ENCODE measurements at places on chromosomes 6 and 20.
A peak's percentile ranks its signal among the peaks of the same experiment; 100 is the strongest.

GRCh38 chr6:105620878-105621277 lies 218.0 kb upstream of the PREP start:
- no peak for DNase-seq

DNA sequence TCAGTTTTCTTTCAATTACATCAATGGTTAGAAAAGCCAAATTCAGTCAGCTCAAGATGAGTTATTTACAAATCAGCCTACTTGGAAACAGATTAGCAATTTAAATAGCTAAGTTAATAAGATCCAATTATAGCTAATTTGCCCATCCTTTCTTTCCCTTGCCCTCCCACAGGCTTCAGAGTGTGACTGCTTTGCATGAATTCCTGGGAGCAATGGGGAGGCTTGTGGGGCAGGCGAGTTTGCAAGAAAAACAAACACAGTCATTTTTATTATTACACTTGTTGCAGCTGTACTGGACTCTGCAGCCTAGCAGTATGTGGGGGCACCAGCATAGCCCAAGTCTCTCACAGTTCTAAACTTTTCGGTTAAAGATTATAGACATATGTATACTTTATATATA lies 219.0 kb downstream of the NKAIN2 start:
- no peak for DNase-seq

GRCh38 chr6:145621776-145622175 lies 113.5 kb downstream of the EPM2A start:
- DNase-seq = no peak

DNA sequence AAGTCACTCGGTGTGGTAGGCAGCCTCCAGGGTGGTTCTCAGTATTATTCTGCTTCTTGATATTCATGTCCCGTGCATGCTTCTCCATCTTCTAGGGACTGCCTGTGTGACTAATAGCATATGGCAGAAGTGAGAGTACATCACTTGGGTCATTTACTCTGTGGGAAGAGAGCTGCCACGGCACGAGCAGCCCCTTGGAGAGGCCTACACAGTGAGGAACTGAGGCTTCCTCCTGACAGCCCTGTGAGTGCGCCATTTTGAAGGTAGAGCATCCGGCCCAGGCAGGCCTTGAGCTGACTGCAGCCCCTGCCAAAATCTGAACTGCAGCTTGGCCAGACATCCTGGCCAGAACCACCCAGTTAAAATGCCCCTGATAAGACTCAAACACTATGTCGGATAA lies 17.3 kb upstream of the MCUR1 start:
- no peak for DNase-seq

DNA sequence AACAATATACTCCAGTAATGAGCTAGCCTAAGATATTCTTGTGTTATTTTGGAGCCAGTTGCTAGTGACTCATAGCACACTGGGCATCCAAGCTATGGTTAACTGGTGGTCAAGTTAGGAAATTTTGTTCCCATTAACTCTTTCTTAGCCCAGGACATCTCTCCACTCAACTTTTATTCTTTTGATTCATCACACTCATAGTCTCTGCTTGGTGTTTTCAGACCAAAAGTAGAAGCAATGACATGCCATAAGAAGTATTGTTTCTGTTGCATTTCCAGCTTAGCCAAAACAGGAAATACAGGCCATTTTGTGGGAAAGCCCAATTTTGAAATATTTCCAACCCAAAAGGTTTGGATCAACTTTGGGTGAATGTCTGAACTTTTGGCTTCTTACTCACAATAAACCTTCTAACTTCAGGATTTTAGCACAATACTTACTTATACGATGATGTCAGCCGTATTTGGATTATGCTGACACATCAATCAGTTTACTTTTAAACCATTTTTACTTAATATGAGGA lies 31.6 kb upstream of the CCN2 start:
- no peak for DNase-seq

GRCh38 chr6:169099411-169100202 lies 154.0 kb downstream of the THBS2 start:
- no peak for DNase-seq

DNA sequence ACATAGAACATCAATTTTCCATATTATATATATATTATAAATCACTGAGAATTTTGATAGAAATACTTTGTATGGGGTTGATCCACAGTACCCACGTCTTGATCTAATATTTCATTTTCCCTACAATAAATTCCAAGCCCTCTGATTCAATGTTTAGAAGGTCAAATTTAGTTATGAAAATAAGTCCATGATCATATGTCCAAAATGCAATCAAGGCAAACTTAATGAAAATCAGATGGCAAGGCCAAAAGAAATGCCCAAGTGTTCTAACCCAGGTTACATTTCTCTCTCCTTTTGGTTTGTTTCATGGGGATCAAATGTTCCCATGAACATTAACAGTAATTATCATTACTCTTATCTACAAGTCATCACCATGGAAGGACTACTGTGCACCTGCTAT lies 203.8 kb downstream of the KIF16B start:
- DNase-seq = no peak

- DNase-seq = no peak
These were observed 126.9 kb downstream of the TRMT11 start for GRCh38 chr6:126113261-126113660.

- DNase-seq = no peak
These were observed 13.3 kb downstream of the PKHD1 start for GRCh38 chr6:52074155-52074554.

DNA sequence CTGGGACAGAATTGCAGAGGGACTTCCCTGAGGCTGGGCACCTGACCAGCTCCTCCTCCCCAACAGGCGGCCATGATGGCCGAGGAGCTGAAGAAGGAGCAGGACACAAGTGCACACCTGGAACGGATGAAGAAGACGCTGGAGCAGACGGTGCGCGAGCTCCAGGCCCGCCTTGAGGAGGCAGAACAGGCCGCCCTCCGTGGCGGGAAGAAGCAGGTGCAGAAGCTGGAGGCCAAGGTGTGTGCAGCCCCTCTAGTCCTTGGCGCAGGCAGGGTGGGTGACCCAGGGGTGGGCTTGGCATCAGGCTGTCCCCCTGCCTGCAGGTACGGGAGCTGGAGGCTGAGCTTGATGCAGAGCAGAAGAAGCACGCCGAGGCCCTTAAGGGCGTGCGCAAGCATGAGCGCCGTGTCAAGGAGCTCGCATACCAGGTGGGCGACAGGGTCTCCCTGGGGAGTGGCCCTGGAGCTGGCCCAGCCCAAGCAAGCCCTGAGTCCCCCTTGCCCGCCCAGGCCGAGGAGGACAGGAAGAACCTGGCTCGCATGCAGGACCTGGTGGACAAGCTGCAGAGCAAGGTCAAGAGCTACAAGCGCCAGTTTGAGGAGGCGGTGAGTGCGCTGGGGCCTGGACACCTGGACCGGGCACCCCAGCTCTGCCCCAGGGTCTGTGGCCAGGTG lies 45.4 kb downstream of the MYH7B start:
- DNase-seq = no peak

DNA sequence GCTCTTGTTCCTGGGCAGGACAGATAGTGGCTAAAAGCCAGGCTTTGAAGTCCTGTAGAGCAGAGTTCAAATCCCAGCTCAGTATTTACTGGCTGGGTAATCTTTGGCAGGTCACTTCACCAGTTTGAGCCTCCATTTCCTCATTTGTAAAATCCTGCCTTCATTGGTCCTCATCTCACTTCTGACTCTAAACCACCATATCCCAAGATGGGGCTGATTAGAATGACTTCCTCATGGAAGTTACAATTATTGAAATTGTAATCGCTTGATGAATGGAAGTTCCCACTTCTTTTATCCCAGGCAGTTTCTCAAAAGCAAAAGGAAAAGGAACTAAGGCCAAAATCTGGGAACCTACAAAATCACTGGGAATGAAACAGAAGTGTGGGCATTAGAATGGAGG lies 35.9 kb upstream of the B4GALT5 start:
- DNase-seq = no peak

GRCh38 chr20:8305449-8305978 lies 173.4 kb downstream of the PLCB1 start:
- peak; percentile 27 for DNase-seq
